GM10248 (cell line): ENCODE measurements at places on chromosomes 13 and 19.

GRCh38 chr13:112910016-112910415 lies 59.0 kb upstream of the MCF2L start:
- no peak for DNase-seq

DNA sequence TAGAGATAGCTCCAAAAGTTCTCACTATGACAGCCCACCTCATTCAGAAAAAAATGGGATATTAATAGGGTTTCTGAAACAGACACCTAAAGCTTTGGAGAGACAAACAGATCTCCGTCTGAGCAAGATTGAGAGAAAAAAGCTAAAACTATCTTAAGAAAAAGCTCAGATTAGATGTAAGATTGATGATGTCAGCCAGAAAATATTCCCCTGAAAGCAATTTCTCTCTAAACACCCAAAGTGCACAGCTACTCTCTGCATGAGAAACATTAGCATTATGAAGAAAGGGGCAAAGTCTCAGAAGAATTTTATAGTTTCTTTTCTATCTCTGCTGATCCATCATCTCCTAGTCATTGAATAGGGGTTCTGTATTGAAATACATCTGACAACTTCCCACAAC lies 148.9 kb downstream of the ZNF737 start:
- no peak for DNase-seq

GRCh38 chr13:113912596-113912995 lies 48.7 kb upstream of the GAS6 start:
- DNase-seq, result no peak

- DNase-seq, result peak; percentile 76
These were observed 142.2 kb downstream of the SIPA1L3 start for GRCh38 chr19:38049105-38049649.

GRCh38 chr13:50708461-50708860 lies 135.0 kb downstream of the DLEU7 start:
- DNase-seq, result no peak

DNA sequence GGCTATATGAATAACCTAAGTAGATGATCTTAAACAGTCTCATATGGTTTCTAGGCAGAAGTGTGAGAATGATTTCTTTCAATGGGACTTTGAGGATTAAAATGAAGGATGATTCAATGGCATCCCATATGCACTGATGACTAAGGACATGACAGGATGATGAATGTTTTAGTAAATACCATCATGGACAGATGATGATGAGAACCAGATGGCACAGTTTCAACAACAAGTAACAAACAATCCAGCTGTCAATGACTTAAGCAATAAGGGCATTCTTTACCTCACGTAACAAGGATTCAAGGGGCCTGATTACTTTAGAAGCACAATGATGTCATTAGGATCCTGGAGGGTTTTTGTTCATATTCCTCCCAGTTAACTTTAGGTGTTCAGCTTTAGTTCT lies 2678.4 kb downstream of the PCDH9 start:
- no peak for DNase-seq
